ENCODE measurements at places on chromosomes 16 and 17.

- DNase-seq = no peak
Observed at GRCh38 chr17:9016941-9017552, 4.3 kb upstream of the NTN1 start.

- no peak for DNase-seq
Observed at GRCh38 chr17:30780343-30780742, 44.1 kb downstream of the CRLF3 start.

- DNase-seq = no peak
Observed at GRCh38 chr17:43550754-43551153, 4.6 kb upstream of the ETV4 start.

DNA sequence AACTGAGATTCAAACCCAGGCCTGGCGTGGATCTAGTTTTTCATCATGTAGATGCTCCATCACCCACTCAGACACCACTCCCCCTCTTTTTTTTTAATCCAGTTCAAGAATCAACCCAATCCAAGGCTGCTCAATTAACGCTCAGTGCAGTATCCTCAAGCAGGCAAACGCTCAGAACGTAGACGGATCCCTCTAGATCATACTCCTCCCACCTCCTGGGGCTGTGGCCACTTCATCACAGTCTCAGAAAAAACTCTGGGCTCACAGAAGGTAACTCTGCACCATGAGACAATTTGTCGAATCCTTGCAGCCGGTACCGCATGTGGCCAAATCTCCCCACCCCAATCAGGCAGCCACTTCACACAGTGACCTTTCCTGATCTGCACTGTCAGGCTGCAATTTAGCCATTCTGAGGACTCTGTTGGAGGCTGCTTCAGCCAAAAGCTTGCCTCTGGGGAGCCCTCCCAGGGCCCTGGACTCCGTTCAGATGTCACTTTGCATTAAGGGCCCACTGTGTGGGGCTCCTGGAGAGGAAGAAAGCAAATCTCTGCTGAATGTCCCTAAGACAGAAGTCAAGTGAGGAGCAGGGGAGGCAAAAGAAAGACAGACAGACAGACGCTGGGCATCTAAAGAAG lies 183.5 kb downstream of the XYLT1 start:
- DNase-seq = no peak

DNA sequence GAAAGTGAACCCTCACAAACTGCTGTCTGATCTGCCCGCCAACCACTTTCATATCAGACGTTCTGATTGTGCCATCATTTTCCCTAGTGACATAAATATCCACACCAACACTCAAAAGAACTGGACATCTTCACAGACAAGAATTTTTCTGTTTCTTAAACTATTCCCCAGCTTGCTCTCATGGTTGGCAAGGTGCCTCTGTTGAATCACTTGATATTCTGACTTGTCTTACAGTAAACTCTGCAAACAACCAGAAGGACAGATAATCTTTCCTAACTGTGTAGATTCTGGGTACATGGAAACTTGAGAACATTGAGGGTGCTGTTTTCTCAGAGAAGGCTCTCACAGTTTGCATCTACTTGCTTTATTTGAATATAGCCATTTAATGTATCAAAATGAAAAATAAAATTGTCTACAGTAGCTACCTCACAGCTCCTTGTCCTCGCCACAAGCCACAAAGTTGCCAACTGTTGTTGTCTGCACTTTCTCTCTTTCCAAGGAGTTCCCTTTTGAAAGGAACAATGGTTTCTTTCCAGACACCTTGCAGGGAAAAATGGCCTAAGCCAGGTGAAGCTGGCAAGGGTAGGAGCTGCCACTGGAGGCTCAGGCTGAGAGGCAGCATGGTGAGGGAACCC lies 46.0 kb upstream of the ADAMTS18 start:
- no peak for DNase-seq

- no peak for DNase-seq
Observed at GRCh38 chr17:39251997-39252396, 26.3 kb upstream of the STAC2 start.

DNA sequence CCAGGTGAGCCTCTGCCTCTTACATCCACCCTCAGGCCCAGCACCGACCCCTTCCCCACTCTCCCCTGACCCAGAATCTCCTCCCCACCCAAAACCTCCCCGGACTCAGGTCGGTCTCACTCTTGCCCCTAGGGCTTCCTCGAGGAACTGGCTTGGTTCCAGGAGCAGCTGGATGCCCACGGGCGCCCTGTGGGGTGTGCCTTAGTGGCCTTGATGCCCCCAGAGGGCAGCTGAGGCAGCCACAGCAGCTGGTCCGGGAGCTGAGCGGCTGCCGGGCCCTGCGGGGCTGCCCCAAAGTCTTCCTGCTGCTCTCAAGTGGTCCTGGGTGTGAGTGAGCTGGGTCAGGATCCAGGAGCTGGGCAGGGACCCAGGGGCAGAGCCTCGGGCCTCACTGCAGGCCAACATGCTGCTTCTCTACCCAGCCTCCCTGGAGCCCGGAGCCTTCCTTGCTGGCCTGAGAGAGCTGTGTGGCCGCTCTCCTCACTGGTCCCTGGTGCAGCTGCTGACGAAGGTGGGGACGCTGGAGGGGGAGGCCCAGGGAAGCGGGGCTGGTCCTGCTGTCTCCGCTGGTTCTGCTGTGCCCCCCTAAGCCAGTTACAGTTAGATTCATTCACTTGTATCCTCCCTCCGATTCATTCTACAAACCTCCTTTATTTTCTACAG lies 9.6 kb downstream of the ZNF213 start:
- DNase-seq = peak; percentile 20

DNA sequence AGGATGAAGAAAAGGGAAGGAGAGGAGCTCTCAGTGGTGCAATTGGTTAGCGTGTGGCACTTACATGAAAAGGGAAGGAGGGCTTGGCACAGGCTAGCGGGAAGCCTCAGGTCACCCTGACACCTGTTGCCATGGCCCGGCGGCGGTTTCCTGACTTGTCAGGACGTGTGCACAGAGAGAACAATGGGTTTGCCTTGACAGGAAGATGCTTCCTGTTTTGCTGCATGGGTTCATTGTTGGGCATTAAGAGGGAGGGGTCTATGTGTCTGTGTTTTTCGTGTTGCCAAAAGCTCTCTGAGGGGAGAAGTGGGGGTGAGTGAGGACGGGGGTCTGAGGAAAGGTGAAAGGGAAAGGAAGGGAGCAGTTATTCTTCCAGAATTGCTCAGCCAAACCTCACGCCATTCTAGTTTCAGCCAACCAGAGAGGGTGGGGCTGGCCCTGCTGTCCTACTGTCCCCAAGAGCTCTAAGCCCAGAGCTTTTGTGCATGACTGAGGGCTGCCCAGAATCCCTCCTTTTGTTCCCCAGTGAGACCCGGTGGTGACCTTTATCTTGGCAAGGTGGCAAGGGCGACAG lies 17.1 kb upstream of the CCR7 start:
- peak; percentile 44 for DNase-seq

DNA sequence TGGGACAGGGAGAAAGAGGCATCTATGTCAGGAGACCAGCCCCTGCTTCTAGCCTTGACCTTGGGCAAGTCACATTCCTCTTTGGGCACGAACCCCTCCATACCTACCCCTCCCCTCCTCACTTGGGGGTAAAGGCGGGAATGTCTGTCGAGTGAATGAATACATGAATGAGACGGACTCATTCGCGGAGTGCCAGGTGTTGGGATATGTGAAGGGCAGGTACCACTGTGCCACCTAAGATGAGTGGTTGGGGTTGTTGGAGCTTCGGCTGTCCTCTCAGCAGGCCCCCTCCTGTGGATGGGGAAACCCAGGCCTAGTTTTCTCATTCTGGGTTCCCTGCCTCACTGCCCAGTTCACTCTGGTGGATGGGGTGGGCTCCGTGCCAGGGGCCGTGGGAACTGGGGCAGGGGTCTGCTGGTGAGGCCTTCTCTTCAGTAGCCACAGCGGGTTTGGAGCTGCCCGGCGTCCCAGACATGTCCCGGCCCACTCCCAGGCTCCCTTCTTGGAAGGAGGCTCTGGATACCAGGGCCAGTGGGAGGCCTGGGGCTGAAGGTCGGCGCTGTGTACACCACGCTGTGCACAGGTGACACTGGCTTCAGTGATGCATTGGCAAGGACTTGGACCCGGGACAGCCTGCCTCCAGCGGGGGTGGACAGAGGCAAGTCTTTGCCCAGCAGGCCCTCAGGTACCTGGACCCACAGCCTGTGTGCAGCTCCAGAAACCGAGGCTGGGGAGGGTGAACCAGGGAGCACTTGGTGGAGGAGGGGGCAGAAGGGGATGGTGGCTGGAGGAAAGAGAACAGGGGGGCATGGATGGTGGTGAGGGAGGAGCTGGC lies 5.6 kb downstream of the GLIS2 start:
- no peak for DNase-seq

DNA sequence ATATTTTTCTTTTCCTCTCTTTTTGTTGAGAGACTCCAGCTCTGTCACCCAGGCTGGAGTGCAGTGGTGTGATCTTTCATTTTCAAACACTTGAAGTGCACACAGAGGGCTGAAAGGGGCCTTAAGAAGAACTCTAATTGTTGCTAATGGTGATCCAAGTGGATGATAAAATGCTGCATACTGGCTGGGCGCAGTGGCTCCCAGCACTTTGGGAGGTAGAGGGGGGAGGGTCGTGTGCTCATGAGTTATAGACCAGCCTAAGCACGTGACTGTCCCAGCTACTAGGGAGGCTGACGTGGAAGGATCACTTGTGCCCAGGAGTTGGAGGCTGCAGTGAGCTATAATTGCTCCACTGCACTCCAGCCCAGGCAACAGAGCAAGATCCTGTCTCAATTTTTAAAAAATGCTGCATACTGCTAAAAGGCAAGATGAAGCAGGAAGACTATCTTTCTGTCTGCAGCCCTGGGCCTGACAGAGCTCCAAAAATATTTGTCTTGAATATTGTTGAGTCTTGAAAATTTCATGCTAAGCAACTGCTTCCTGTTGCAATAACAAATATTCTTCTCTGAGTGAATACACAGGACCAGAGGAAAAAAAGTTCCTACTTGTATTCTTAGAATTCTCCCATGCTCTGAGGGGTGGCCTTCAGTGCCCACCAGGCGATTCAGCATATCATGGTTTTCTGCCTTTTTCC lies 63.7 kb upstream of the AKTIP start:
- DNase-seq = no peak

DNA sequence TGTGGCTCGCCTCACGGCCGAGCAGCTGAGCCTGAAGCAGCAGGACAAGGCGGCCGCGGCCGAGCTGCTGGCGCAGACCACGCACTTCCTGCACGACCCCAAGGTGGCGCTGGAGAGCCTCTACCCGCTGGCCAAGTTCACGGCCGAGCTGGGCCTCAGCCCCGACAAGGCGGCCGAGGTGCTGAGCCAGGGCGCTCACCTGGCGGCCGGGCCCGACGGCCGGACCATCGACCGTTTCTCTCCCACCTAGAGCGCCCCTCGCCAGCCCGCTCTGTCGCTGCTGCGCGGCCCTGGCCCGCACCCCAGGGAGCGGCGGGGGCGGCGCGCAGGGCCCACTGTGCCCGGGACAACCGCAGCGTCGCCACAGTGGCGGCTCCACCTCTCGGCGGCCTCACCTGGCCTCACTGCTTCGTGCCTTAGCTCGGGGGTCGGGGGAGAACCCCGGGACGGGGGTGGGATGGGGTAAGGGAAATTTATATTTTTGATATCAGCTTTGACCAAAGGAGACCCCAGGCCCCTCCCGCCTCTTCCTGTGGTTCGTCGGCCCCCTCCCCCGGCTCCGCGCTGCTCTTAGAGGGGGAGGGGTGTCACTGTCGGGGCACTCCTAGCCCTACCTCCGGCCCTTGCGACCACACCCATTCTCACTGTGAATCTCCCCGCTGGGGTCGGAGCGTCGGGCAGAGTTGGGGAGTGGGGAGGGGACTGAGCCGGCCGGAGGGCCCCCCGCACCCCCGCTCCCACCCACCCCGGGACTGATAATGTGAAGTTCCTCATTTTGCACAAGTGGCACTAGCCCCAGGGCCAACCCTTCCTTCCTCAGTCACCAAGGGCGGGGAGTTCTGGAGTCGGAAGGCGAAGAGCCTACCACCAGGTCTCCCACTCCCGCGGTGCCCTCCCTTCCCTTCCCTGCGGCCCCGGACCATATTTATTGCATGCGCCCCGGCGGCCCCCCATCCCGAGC lies 4.0 kb downstream of the HIC1 start:
- DNase-seq = peak; percentile 72

DNA sequence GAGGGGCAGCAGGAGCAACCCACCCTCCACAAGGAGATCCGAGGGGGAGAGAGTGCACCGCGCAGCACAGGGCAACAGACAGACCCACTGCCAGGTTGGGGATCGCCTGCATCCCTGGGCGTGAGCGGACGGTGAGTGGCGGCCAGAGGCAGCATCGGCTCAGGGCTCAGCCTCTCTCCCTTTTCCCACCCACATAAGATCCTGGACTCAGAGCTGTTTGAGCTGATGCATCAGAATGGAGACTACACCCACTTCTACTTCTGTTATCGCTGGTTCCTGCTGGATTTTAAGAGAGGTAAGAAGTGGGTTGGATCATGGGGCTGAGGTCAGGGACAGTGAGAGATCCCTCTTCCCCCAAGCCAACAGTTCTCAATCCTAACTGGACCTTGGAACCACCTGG lies 23.2 kb downstream of the MNT start:
- no peak for DNase-seq

DNA sequence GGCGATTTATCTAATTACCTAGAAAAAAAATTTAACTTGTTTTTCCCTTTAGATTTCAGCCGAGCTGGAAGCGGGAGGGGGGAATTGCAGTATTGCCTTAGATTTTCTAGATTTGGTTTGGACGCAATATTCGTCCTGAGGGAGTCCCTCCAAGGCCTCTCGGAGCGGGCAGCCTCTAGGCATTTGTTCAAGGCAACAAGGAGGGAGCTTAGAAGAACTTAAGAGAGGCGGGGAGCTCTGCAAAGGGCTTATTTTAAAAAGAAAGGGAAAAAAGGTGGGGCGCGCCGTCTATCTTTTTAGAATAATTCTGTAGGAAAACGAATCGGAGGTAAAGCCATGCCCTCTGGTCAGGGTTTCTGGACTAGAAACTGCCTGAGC lies 407 bp upstream of the TMEM94 start:
- DNase-seq = no peak

GRCh38 chr17:2755891-2756724 lies 6.7 kb upstream of the CCDC92B start:
- no peak for DNase-seq

DNA sequence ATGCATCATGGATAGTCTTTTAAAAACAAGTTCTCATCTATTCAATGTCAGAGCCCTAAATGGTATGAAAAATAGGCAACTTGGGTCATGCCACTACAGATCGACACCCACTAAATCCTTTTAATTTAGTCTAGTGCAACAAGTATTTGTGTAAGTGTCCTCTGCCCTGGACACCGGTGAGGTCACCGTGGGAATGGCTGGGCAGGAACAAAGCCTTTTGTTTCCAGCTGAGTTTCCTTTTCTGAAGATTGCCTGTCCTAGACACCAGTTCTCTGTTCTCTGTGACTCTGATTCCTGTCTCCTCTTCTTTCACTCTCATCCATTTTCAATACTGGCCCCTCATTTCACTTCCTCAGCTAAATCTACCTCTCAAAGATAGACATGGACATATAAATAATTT lies 446.5 kb downstream of the MAF start:
- DNase-seq = no peak

- no peak for DNase-seq
Observed at GRCh38 chr17:37088913-37089312, 140.2 kb downstream of the AATF start.

DNA sequence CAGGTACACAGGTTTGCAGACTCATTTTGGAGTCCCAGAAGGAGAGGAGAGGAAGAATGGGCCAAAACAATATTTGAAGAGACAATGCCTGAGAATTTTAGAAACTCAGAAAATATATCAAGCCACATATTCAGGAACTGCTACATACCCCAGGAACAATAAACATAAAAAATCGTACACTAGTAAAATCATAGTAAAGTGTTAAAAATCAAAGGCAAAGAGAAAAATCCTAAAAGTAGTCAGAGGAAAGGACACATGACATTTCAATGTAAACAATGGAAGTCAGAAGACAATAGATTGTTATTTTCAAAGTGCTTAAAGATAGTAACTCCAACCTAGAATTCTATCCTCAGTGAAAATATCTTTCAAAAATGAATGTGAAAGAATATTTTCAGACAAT lies 28.5 kb upstream of the NACA2 start:
- no peak for DNase-seq

Measured in right hindlimb (tissue), 1 donor.